ENCODE measurements at places on chromosomes 7 and 10.
A peak's percentile ranks its signal among the peaks of the same experiment; 100 is the strongest.

DNA sequence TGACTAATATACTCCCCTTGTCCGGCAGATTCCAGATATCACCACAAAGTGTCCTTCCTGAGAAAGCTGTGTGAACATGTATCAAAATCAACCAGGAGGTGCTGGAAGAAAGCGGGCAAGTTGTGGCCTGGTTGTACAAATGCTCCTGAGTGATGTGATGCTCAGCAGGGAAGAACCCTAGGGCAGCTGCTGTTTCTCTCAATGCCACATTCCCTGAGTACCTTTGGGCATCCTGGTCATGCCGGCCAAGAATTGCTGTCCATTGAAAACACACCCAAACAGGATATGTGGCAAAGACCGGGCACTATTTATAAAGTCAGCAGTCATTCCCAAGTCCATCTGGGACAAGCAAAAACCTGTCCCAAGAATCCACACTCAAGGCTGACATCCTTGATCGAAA is 7.8 kb upstream of the ADCY1 start:
- DNase-seq: no peak

- DNase-seq: peak; percentile 71
These were observed 62.1 kb upstream of the LYZL2 start for GRCh38 chr10:30691639-30692015.

- no peak for DNase-seq
These were observed 29.1 kb downstream of the HK1 start for GRCh38 chr10:69307434-69307833.

DNA sequence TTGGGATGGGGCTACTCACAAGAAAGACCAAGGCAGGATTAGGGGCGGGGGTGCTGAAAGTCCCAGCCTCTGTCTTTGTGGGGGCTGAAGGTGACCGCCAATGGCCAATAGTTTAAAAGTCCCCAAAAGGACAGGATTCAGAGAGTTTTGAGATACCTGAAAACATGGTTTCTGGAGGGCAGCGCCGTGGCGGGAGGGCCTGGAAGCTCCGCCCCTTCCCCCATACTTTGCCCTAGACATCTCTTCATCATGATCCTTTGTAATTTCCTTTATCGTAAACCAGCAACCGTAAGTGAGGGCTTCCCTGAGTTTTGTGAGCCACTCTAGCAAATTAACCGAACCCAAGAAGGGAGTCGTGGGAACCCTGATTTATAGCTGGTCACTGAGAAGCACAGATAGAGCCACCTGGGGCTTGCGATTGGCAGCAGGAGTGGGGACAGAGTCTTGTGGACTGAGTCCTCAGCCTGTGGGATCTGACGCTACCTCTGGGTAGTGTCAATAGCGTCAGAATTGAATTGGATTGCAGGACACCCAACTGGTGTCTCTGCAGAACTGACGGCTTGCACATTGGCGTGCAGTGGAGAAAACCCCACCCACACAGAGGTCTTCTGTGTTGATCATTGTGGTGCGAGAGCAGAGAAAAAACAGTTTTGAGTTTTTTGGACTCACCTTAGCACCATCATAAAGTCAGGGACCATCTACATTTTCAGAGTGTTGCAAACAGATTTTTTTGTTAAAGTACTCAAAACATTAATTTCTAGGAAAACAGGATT is 169.3 kb downstream of the USP6NL start:
- DNase-seq: no peak

- DNase-seq: peak; percentile 35
These were observed 61.7 kb downstream of the PWWP2B start for GRCh38 chr10:132458586-132459300.

- DNase-seq: no peak
These were observed 25.6 kb downstream of the KCNH2 start for GRCh38 chr7:150952331-150953050.

DNA sequence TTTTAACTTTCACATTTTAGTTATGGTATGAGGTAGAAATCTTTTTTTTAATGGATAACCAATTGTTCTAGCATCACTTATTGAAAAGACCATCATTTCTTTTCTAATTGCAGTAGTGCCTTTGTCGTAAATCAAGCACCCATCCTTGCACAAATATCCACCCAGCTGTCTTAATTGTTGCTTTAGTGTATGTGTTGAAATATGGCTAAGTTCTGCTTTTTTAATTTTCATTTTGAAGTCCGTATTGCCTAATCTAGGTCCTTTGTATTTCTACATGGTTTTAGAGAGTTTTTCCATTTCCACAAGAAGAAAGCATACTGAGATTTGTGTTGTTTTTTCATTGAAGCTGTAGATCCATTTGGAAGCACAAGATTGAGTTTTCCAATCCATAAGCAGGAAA is 259.6 kb upstream of the SEMA3E start:
- DNase-seq: no peak

- DNase-seq: no peak
These were observed 24.8 kb downstream of the ARL4A start for GRCh38 chr7:12712236-12712635.

DNA sequence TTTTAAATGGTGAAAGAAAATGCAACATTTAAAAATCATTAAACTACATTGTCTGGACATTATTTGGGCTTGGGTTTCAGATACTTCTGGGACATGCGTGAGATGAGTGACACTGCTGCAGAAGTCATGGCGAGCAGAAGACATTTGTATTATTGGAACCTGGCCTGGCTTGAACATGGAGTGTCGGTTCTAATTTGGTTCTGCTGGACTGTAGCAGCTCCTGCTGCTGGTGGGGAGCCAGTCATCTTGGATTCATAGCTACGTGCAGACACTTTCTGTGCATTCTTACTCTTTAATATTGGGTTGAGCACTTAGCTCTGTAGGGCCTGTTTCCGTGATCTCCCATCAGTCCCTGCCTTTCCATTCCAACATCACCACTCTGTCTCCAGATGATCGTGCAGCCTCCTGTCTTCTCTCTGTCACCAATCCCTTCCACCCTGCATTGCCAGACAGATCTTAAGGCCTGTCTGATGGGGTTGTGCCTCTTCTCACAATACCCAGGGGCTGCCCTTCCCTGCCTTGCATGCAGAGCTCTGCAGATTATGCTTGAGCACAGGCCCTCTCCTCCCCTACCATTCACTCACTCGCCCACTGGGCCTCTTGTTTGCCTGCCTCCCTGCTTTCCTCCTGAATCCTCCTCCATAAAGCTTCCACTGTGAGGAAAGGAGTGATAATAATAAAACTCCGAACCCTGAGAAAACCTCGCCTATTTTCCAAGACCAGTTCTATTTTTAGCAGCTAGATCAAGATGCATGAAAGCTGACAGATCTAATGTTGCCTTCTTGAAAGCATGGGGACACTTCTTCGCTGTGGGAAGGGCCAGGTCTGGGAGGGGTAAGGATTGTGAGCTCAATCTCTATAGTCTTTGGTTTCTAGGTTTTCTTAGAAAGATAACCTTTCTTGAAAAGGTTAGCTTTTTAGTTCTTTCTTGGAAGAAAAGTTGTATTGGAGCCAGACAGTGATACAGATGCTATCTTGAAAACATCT is 32.9 kb downstream of the CELF2 start:
- DNase-seq: no peak

DNA sequence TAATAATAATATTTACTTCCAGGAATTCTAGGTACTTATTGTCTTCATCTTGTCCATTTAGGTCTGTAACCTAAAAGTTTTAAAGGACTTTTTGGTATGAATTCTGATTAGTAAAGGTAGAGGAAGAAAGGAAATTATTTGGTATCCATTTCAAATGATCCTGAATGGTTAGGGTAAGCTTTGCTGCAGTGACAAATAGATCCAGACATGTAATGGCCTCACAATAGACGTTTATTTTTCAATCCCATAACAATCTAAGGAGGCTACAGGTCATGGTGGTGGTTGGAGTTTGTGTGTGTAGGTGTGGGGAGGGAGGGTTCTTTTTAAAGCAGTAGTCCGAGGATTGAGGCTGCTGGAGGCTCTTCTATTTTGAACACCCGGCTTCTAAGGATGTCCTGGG is 5.3 kb downstream of the FBH1 start:
- no peak for DNase-seq

- no peak for DNase-seq
These were observed 123.8 kb upstream of the STARD3NL start for GRCh38 chr7:38054199-38054598.

DNA sequence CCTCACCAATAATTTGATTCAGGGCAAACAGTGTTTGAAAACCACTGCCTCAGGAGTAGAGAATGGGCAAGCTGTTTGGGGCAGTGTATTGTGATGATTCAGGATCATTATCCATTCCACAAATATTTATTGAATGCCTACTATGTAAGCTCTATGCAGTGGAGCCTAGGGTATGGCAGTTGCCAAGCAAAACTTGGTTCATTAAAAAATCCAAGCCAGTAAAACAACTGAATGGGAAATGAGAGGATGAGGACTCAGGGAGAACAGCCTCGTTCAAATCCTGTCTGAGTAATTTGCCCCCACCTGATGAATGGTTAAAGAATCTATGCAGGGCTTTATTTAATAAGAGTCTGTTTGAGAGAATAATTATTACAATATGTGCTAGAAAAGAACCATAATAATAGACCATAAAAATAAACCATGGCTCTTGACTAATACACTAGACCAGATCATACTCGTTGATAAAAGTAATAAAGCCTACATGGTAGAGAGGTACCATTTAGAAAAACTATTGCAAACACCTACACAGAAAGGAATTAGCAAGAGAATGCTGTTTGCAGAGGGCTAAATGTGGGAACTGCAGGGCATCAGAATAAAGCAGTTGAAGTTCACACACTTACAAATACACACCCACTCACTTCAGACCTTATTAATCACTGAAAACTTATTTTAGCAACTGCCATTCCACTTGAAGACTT is 71.7 kb downstream of the CREB5 start:
- DNase-seq: peak; percentile 86

DNA sequence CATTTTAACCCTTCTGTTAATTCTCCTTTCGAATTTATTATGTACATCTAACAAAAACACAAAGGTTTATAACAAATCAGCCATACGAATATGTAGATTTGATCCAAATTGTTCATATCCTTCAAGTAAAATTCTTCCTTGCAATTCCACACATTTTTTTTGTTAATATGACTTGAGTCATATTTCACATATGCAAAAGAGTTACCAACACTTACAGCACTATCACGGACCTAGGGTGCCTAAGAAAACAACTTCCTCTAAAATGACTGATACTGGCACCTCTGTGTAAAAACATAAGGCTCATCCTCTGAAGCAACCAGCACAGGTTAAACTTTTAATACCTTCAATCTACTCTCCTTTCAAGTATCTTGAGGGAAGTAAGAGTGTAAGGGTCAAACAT is 451.8 kb downstream of the SEMA3D start:
- DNase-seq: peak; percentile 55

DNA sequence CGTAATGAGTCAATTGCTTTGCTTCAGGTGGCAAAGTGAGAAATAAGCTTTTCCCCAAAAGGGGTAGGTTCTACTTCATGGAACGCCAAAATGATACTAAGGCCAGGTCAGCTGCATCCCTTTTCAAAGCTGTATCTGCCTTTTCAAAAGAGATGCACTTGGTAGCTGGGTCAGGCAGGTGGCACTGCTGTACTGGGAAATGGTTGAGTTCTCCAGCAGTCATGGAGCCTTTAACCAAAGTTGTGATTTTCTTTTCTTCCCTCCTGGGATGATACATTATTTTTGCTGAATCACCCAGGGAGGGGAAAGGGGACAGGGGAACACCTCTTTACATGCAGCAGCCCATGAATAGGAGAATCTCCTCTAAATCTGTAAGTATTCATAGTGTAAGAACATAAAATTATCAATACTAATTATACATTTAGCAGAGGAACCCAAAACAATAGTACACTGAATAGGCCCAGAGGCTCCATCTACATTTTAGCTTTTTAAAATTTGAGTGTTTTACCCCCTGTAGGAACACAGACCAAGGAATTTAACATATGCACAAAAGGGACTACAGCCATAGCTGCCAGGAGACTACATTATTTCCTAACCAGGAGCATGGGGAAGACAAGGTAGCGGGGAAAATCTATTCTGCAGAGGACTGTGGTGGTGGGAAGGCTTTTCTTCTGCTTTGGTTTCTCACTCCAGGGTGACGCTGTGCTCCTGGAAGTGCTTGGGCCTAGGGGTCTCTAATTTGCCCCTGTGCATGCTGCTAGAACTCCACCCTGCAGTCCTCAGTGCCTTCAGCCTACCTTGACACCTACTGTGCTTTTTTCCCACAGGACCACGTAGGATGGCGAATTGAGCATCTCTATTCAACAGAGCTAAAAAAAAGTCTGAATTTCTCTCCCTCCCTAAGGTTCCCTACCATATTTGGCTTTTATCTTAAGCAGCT is 6.4 kb upstream of the GPR22 start:
- DNase-seq: peak; percentile 65

DNA sequence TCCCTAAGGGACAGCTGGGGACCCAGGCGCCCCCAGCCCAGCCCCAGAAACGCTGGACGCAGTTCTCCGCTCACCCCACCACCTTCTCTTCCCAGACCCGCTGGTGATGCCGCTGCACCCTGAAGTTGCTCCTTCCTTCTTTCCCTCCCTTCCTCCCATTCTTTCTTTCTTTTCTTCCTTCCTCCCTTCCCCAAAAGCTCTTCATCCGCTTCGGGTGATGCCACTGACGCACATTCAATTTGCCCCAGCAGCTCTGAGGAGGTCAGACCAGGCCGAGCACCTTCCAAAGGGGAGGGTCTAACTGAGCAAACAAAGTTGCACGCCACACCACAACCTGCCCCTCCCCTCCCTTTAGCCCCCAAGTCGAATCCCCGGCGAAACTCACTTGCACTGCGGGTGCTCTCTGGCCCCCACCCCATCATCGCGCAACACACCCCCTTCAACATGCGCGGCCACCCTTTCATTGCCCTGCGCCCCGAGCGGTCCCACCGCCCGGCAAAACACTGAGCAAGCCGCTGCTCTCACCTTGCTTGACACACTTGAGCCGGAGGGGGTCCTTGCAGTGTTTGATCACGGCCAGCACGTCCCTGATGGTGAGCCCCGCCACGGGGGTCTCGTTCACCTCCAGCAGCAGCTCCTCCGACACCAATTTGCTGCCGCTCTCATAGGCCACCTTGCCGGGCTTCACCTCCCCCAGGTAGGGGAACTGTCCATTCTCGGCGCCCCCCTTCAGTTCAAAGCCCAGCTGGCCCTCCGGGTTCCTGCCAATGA is 787 bp downstream of the MAGI2 start:
- DNase-seq: peak; percentile 37

DNA sequence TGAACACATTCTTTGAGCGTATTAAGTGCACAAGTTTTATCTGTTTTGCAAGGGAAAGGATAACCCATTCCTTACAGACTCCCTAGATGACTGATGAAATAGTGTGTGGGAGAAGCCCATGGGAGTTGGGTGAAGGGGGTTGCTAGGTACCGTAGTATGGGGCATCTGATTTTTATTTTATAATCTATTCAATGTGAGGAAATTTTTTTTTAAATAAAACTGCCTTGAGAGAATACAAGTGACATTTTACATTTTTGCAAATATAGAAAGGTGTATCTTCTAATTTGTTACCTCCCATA is 1.4 kb downstream of the BTAF1 start:
- DNase-seq: peak; percentile 23

DNA sequence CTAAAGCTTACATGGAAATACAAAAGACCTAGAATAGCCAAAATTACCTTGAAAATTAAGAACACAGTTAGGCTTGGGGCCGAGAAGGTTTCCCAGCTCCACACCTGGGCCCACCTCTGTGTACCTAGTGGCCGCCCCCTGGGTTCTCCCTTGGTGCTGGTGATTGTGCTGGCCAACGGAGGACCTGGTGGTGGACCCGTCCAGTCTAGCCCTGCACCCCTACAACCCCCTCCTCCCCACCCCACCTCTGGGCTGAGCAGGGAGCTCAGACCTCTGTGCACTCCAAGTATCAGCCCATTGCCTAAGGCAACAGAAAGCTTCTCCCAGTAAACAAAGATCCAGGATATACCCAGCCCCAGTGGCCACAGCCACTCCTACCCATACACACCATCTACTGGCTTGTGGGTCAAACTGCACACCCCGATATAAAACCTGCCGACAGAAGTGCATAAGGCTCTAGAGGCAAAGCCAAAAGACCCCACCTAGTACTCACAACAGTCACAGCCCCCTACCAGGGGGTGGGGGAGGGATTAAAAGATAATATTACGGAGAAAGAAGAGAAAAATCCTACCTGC is 105.0 kb upstream of the DIP2C start:
- peak; percentile 39 for DNase-seq
